Osteoblast (primary cell): ENCODE measurements at places on chromosomes 7 and 10. TPM values are rescaled to one million over a fixed set of nuclear protein-coding genes. Genes with fewer than 3 reads are reported as not detected.

The ELOVL3 gene
- 2.2 and 2.7 TPM in 2 replicates for total RNA-seq

The RSPH10B2 gene
- total RNA-seq, result under 0.01 TPM in 1 of 2 replicates, not detected in the other

The GNG11 gene
- total RNA-seq, result 7.6 and 8.8 TPM in 2 replicates

The GBX1 gene
- not detected in 2 replicates for total RNA-seq

The SFTPD gene
- 0.36 TPM in 1 of 2 replicates, not detected in the other for total RNA-seq

The ABI1 gene
- total RNA-seq, result 71.7 and 76.9 TPM in 2 replicates
